ENCODE measurements at places on chromosomes 12 and 14.
A peak's percentile ranks its signal among the peaks of the same experiment; 100 is the strongest.

- DNase-seq, result no peak
Measured at GRCh38 chr14:102633906-102634595, 41.6 kb downstream of the RCOR1 start.

- no peak for DNase-seq
Measured at GRCh38 chr12:120680165-120680738, 6.7 kb upstream of the MLEC start.

- DNase-seq, result peak; percentile 31
Measured at GRCh38 chr12:47903927-47904712, 674 bp downstream of the VDR start.

GRCh38 chr14:37708481-37708880, 113.1 kb downstream of the TTC6 start:
- no peak for DNase-seq

DNA sequence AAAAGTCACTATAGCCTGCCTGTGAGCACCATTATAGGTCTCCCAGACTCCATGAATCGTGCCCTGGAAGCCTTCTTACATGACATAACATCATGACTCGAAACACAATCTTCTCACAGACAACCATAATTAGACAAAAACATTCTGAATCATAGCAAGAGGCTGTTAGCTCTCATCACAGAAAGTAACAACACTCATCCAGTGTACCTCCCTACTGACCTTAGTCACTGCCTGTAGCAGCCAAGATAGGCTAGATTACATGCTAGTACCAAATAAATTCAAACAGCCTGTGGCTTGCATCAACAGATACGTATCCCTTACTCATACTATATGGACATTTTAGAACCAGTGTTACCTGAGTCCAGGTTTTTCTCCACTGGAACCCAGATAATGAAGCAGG, 663.8 kb upstream of the FOXG1 start:
- no peak for DNase-seq

- no peak for DNase-seq
Measured at GRCh38 chr14:98606041-98606640, 665.9 kb downstream of the BCL11B start.

GRCh38 chr12:116136340-116136739, 141.2 kb downstream of the MED13L start:
- peak; percentile 86 for DNase-seq

GRCh38 chr12:112466835-112467234, 48.1 kb downstream of the PTPN11 start:
- no peak for DNase-seq

DNA sequence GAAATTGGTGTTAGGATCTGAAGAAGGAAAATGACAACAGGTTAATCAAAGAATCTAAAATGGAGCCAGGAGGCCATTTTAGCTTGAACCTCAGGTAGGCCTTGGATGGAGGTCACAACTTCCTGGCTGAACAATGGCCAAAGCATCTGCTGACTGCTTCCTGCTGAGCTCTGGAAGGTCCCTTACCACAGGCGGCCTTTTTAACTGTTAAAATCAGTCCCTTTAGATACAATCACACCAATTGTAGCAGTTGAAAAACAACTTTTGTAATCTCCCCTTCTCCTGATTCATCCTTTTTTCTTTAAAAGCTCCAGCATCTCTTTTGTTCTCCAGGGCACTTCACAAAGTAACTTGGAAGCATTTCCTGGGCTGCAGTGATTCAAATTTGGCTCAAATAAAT, 388.8 kb downstream of the PDZRN4 start:
- DNase-seq, result no peak

DNA sequence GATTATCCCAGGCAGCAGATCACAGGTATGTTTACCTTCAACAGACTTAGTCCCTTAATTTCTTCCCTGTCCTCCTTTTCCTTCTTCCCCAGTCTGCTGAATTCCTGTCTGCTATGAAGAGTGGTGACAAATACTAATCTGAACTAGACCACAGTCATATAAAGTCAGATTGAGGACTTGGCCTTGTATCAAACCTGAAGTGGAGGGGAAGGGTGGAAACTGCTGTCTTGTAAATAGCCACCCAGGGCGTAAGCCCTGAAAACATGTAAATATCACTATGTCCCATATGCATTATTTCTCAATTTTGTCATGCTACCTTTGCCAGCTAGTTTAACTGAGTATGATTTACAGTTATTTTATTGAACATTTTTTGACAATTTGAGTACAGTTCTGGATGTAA, 368.0 kb downstream of the CCDC91 start:
- DNase-seq, result no peak

DNA sequence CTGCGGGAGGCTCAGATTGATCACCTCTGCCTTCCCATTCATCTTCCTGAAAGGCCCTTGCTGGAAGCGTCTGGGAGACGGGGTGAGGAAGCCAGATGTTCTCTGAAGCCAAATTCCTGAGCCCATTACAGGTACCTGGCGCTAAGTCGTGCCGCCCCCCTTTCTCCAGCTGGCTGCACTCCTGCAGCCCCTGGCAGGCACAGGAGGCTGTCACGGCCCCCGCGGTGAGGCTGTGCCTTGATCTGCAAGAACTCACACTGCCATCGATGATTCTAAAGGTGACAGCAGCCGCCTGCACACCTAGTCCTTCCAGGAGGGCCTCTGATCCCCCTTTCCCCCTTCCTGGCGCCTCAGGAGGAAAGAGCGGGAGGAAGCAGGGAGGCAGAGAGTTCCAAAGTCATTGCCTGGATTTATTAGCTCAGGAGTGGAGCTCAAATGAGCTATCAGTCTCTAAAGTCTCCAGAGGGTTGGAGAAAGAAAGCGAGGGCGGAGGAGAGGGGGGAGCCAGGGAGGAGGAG, 106.9 kb downstream of the RFLNA start:
- DNase-seq, result no peak

DNA sequence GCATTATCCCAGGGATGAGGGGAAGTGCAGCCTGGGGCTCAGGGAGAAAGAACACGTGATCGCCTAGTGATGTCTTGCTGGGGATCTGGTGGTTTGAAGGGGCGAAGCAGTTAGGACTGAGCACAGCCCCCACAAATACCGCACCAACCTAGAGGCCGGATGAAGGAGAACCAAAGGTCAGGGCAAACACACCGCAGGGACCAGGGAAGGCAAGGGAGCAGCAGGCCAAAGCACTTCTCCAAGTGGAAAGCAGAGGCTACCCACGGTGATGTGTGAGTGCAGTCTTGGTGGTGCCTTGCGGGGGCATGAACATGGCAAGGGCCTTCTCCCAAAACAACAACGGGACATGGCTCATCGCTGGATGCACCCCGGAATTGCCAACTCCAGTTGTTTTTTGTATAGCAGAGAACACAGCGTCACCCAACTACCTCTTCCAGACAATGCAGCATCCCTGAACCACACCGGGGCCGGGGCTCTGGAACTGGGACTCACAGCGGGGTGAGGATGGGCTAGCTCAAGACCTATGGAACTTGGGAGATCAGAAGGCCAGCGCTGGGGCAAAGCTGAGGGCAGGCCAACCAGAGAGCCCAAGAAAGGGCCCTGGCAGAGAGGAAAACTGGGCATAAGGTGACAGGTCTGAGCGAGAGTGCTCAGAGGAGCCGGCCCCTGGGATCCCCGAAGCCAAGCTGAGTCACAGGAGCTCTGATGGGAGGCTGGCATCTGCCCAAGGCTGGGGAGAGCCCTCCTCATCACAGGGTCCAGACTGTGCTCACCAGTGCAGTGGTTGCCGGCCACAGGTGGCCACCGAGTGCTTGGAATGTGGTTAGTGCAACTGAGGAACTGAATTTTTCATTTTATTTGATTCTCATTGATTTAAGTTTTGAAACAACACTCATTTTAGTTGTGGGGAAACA, 11.1 kb downstream of the GALNT16 start:
- no peak for DNase-seq

DNA sequence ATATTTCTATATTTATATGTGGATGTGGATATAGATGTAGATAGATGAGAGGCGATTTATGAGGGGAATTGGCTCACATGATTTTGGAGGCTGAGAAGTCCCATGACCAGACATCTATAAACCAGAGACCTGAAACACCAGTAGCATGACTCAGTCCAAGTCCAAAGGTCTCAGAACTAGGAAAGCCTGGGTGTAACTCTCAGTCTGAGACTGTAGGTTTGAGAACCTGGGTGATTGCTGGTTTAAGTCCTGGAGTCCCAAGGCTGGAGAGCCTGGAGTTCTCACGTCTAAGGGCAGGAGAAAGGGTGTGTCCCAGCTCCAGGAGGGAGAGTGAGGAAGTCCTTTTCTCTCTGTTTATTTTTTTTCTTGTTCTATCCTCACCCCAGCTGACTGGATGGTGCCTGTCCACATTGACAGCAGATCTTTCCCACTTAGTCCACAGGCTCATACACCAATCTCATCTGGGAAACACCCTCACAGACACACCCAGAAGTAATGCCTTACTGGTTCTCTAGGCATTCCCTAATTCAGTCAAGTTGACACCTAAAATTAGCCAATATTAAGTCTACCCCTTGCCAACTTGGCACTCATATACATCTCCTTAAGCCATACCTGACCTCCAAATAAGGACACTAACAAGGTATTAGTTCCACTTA, 45.4 kb downstream of the EMP1 start:
- no peak for DNase-seq

GRCh38 chr12:47868552-47869031, 36.2 kb downstream of the VDR start:
- peak; percentile 29 for DNase-seq

GRCh38 chr14:87601036-87601435, 391.9 kb downstream of the GALC start:
- DNase-seq, result no peak

GRCh38 chr12:114430306-114430705, 24.4 kb upstream of the TBX5 start:
- DNase-seq, result no peak

DNA sequence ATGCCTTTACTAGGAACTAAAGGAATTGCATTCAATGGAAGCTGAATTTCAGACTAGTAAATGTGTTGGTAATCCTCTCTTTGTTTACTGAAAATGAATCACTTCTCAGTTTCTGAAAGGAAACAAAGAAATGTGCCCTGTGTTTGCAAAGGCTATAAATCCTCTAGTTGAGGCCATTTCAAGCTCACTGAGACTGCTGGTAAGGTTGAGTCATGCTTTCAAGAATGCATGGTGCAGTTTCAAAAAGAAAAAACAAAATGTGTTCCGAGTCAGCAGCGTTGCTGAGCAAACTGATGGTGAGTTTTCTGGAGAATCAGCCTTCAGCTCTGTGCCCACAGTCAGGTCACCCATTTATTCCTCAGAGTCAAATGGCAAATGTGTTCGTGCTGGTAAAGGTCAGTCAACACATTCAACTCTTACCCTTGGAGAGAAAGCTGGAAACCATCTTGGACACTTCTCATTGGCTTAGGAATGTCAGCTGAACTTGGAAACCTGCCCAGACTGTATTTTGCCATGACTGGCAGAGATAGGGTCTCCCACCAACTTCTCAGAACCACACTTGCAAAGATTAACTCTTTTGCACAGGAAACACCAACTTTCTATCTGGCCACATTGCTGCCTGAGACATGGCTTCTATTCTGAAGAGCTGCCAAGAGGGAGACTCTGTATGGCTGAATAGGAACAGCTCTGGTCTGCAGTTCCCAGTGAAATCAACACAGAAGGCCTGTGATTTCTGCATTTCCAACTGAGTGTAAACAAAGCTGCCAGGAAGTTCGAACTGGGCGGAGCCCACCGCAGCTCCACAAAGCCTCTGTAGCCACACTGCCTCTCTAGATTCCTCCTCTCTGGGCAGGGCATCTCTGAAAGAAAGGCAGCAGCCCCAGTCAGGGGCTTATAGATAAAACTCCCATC, 484.4 kb downstream of the ATP23 start:
- peak; percentile 80 for DNase-seq

DNA sequence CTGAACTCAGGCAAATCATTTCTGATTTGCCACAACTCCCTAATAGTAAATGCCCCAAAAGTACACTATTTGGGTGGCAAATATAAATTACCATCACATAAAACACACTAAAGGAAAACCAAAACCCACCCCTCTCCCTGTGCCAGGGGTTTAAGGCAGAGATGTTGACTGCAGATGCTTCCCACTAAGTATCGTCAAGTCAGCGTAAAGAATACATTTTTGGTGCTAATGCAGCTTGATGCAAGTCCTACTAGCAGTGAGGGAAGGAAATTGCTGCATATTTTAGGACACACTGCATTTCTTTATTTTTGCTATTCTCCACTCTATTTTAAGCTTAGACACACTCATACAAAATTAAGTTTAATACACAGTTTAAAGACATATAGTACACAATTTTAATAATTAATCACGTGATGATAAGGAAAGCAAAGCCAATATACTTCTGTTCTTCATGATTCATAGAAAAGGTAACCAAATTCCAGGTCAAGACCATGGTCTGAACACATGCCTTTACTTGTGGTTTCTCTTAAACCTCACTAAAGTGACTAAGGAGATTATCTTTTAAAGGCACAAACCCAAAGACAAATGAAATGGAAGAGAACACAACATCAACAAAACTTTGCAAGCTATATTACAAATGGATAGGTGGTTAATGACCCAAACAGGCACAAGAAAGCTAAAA, 162.2 kb downstream of the STXBP6 start:
- DNase-seq, result no peak

DNA sequence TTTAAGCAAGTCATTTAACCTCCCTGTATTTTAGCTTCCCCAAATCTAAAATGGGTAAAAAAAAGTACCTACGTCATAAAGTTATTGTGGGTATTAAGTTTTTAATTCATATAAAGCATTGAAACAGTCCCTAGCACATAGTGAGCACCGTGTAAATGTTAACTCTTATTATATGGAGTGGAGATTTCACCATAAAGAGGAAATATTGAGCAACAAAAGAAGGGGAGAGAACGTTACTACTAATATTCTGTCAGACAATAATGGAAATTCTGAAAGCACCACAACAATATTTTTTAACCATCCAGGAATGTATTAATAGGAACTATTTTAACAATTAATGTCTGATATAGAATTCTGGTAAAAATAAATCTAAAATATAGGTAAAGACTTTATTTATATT, 7.8 kb upstream of the CD163L1 start:
- DNase-seq, result no peak

- no peak for DNase-seq
Measured at GRCh38 chr12:51692016-51692415, 101.0 kb downstream of the SCN8A start.

DNA sequence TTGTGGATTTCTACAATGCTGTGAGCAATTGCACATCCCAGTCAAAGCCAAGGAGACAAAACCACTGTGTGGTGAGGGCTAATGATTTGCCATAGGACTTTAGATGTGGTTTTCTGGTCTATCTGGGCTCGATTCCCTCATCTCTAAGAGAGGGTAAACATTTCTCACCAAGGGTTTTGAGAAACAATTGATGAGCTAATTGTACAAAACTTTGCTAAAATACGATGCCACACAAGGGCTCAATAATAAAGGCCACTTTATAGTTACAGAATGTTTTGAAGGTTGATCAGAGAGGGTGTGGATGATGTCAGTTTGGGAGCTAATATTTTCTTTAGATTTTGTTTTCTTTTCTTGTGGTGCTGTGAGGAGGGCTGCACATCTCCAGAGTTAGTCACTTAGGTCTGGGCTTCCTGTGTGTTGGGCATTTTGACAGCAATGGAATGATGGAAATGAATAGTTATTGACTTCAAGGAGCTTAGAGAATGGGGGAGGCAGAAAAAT, 60.8 kb upstream of the SLC38A4 start:
- DNase-seq, result no peak

DNA sequence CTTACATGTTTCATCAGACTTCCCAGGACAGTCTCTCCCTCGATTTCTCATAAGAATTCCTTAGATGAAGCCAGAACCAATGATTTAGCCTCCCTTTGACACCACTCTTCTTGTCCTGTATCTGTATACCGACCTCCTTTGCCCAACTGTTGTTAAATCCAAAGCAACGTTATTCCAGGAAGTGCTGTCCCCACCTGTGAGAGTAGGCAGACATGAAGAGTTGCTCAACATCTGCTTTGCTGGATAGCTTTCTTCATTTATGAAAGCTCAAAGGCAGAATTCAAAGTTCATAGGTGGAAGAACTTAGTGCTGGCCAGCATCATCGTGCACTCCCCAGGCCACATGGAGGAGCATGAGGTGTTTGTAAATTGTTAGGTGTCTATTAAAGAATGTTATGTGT, 55.6 kb downstream of the GTF2A1 start:
- DNase-seq, result no peak
